ENCODE measurements at places on chromosomes 1 and 21. TPM values are rescaled to one million over a fixed set of nuclear protein-coding genes. Genes with fewer than 3 reads are reported as not detected.

DNA sequence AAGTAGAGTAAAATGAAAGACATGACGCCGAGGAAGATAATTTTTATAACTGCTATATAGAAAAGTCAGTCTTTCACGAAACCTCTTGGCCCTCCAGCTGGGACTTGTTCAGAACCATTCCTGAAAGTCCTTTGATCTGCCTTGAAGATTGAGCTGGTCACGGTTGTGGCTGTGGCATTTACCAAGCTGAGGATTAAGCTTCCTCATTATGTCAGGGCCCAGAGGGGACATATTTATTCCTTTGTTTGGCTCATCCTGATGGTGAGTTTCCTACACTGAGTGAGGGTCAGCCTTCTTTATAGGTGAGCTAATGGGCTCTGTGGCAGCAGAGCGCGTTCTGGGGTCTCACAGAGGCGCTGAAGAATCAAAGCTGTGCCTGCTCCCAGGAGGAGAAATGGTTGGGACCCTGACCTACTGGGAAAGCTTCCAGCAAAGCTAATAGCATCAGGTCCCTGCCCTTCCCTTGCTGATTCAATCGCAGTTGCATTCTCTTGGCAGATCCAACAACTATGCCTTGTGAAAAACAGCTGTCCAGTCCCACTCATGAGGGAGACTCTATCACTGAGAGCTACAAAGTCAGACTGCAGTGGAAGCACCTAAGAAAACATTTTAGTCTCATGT, 43.2 kb upstream of the PBX1 start:
- DNase-seq: no peak

ARF1 gene
- 240 TPM for polyA plus RNA-seq

OR2L3 gene
- not detected for polyA plus RNA-seq

FCRL6 gene
- 0.34 TPM for polyA plus RNA-seq

CCDC30 gene
- polyA plus RNA-seq: 2.3 TPM

CFHR3 gene
- 2.5 TPM for polyA plus RNA-seq

DNA sequence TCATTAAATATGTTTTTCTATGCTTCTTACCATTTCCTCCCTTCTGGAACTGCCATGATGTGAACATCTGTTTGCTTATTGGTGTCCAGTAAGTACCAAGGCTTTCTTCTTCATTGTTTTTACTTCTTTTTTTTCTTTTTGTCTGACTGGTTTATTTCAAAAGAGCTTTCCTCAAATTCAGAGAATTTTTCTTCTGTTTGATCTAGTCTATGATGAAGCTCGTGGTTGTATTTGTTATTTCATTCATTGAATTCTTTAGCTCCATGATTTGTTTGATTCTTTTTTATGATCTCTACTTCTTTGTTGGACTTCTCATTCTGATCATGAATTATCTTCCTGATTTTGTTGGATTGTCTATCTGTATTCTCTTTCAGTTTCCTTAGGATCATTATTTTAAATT, 49.5 kb upstream of the PKN2 start:
- no peak for DNase-seq

DNA sequence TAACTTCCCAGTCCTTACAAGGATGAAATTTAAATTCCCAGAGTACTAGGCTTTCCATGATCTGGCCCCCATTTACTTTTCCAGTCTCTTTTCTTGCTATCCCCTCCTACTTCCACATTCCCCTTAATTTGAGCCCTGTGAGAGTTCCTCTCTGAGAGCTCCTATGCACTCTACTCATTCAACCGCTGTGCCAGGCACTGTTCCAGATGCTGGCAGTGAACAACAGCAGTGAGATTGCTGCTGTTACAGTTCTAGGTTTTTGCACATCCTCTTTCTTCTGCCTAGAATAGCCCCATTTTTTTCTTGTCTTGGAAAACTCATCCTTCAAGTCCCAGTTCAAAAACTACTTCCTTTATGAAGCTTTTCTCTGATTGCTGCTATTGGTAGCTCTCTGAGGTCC, 18.8 kb downstream of the ATF6 start:
- DNase-seq: no peak

GRCh38 chr1:96508233-96508632, 213.4 kb upstream of the PTBP2 start:
- DNase-seq: no peak

Data from forelimb muscle (tissue), 1 donor.